Stimulated activated CD8-positive, alpha-beta memory T cell treated with anti-CD3 and anti-CD28 coated beads, Interleukin-4, amount 100 ng/mL, for 24 hours (primary cell): ENCODE measurements at places on chromosomes 4 and X.

GRCh38 chr4:1636490-1637211 is 47.5 kb downstream of the FAM53A start:
- no peak for DNase-seq

DNA sequence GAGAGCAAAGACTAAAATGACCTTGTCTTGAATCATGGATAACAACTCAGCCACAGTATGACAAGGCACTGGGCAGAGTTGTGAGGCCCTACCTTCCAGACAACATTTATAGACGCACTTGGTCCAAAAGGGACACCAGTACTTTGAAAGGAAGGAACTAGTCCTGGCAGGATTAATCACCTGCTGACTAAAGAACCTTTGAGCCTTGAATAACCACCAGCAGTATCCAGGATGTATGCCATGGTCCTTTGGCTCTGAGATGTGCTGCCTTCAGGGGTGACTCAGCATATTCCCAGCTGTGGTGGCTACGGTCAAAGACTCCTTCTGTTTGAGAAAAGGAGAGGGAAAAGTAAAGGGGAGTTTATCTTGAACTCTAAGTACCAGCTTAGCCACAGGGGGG is 118.1 kb upstream of the PRR32 start:
- DNase-seq = no peak

GRCh38 chr4:17398805-17399204 is 113.1 kb downstream of the QDPR start:
- DNase-seq = no peak

- no peak for DNase-seq
Measured at GRCh38 chrX:136318895-136319597, 18.3 kb downstream of the ADGRG4 start.

- no peak for DNase-seq
Measured at GRCh38 chr4:100014616-100015015, 64.5 kb upstream of the H2AZ1 start.

GRCh38 chr4:40216622-40217366 is 20.0 kb downstream of the RHOH start:
- no peak for DNase-seq
